ENCODE measurements at places on chromosomes 7 and 10.

- no peak for DNase-seq
Measured at GRCh38 chr10:131058799-131059198, 252.7 kb downstream of the TCERG1L start.

DNA sequence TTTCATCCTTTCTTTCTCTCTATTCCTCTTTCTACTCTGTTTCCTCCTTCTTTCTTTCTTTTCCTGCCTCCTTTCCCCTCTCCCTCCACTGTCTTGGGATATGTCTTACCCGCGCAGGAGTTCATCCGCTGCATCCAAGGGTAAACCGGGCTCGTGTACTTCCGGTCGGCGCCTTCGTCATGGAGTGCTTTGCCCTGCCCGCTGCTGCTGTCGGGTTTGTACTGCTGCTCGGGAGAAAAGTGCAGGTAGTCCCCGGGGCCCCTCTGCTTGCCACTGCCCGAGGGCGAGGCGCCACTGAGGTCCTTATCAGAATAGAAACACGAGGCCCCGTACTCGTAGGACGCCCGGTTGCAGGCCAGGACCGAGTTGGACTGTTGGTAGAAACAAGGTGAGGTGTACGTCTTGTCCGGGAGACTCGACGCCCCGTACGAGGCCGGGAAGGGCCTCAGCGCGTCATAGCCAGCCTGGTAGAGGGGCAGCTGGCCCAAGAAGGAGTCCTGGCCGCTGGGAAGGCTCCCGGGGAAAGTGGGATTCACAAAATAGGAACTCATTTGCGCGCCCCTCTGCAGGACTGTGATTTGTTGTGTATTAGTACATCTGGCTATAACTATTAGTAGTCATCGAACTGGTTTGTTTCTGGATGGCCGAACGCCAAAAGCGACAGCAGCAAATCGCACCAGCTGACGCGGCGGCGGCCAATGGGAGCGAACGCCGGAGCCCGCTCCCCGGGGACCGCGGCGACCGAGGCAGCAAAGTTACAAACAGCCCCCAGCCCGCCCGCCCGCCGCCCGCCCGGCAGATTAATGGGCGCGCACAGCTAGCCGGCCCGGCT lies at the start of gene HOXA6:
Gene HOXA6, minus strand, starts transcription at position 576 of the 832 bp plus-strand sequence. Its CDS starts 25 bp downstream, at position 551.
- DNase-seq, result no peak

- no peak for DNase-seq
Measured at GRCh38 chr7:122983261-122983660, 12.2 kb downstream of the TAS2R16 start.

DNA sequence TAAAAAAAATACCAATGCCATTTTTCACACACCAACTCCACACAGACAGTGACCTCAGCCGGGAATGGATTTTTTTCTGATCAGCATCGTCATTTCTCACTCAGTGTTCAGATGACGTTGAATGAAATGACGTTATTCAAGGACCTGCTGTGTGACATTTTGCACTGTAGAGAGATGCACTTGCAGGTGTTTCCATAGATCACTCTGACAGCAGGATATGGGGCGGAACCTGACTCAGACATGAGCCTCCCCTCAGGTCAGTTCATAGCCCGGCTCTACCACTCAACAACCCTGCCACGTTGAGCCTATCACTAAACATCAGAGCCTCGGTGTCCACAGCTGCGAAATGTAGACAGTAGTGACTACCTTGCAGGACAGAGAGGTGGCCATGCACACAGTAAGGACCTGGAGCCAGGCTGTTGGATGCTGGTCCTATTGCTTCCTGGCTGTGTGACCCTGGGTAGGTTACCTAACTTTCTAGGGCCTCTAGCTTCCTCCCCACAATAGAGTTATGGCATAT lies 41.4 kb upstream of the ANTXRL start:
- no peak for DNase-seq

DNA sequence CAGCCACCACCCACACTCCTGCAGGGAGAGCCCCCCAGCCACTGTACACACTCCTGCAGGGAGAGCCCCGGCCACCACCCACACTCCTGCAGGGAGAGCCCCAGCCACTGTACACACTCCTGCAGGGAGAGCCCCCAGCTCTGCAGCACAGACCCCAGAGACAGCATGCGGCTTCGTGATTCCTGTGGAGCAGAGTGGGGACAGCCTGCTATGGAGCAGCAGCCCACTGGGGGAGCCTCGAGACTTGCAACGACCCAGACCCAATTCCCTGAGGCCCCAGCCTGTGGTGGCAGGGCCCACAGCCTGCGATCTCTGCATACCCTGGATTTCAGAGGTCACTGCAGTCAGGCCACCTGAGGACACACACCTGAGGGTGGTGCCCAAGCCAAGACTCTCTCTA lies 523.1 kb downstream of the DNAJB6 start:
- DNase-seq, result no peak

DNA sequence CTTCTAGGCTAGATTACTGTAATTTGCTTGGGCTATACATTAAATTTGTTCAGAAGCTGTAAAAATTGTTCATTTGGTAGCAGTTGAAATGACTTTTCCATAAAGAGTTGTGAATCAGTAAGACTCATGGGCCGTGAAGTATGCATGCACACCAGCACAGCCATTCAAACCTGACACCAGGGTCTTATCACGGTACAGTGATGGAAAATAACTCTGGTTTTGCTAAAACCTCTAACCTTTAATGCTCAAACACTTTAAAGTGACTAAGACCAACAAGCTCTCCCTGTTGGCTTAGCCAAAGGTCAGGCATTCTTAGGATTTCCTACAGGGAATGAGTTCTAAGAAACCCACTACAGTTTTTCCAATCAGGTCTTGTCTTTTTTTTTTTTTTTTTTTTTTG lies 11.5 kb downstream of the ARL3 start:
- DNase-seq, result no peak

DNA sequence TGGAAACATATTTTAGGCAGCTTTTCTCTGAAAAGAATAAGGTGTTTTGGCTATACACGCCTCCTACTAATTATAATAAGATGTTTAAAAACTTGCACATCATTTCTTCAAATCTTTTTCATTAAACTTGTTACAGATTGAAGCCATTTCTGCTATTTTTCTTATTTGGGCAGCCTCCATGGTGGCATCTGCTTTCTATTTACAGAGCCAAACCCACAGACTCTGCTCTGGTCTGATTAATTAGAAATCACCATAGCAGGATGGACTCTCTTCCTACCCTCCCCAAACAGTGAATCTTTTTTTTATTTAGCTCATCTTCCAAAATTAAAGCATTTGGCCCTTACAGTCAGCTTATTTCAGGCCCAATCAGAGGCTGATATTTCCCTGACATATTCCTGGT lies 85.7 kb upstream of the AOAH start:
- no peak for DNase-seq

- no peak for DNase-seq
Measured at GRCh38 chr7:117249696-117250095, 73.2 kb downstream of the WNT2 start.

- no peak for DNase-seq
Measured at GRCh38 chr7:117793521-117793920, 79.7 kb downstream of the CTTNBP2 start.

DNA sequence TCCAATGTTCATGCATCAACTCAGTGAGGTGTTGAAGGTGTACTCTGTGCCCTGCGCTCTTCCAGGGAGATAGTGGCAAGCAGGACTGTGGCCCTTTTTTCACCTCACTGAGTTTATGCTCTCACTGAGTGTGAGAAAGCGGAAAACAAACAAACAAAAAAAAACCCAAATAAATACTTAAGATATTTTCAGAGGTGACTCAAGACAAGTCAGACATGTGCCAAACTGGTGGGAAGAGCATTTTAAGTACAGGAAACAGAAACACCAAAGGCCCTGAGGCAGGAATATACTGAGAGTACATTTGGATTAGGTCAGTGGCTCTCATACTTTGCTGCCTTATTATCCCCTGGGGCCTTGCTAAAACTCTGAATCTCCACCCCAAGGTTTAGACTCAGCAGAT lies 111.9 kb upstream of the IGFBP3 start:
- no peak for DNase-seq

DNA sequence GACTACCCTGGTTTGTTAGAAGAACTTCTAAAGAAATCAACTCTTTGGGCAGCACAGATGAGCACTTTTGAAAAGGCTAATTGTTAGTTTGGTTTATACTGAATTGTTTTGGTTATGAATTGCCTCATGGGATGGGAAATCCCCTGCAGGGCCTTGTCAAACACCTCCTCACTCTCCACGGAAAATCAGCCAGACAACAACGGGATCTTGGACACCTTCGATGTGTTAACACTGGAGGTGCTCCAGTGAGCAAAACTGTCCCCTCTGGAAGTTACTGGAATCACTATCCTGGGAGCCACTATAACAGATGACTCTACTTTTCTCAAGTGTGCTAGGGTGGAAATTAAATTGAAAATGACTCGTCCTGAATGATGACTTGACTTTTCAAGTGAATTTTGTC lies 38.7 kb downstream of the CDK6 start:
- no peak for DNase-seq

- peak; percentile 14 for DNase-seq
Measured at GRCh38 chr10:91163869-91164474, 56.5 kb upstream of the PCGF5 start.

DNA sequence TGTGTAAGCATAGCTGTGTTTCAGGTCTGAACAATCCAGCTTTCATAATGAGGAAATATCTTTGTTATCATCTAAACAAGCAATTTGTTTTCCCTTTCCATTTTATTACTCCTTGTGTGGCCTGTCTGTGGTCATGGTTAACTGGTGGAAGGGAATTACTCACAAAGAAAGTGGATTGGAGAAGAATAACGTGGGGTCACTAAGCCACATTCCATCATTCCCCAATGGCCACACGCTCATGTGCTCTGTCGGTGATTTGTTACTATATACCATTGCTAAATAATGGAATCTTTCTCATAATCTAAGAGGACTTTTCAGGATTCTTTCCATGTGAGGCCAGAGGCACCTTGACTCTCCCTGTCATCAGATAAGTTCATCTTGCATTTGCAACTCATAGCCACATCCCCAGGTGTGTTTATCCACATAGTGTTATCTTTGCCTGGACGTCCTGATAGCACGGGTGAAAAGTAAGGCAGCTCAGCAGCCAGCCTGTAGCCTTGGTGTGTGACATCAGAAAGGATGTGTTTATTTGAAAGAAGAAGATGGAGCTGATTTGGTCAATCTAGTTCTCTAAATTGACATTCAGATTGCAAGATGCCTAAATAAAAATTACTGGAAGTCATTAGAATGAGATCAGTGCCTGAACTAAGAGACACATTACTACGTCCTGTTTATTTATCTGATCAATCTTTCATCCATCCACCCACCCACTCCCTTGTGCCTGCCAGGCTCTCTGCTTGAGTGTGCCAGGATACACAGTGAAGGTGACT lies 128.9 kb downstream of the CELF2 start:
- DNase-seq, result no peak

DNA sequence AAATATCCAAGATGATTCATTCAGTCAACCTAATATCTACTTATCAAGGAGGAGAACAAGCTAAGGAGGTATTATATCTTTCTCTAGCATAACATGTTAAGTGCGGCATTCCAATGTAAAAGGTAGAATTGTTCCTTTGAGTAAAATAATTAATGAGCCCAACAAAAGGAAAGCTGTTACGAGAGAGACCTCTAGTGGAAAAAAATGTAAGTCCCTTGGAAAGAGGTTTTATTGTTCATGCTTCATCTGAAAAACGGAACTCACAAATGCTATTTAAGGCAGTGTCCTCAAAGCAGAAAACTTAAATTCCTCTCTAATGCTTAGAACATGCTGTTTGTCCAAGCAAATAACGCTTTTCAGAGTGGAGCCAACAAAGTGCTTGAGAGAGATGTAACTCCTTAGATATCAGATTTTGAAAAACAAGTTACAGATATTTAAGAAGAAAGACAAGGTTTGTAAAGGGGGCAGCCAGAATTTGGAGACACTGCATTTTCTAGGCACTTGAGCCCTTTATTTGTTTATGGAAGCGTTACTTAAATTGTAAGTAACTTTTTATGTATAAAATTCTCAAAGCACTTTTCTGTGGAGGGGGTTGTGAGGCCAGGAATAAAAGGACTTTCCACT lies 119.9 kb downstream of the TFEC start:
- DNase-seq, result no peak

GRCh38 chr7:801940-802381 lies 30.3 kb upstream of the SUN1 start:
- DNase-seq, result no peak

DNA sequence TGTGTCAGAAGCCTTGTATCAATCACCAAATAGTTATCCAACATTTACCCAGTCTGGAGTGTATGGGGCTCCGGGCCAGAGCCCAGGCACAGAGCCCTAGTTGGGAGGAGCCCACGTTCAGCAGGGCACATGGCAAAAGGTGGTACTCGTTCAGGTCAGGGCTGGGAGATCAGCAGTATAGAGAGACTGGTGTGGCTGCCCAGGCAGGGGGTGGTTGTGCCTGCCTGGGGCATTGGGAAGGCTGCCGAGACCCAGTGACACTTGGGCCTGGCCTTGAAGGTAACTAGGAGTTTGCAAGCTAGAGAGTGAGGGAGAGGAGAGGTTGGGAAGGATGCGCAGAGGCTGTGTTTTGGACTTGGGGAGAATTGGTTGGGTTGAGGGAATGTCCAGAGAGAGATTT lies 48.9 kb upstream of the IGFBP3 start:
- DNase-seq, result no peak

- no peak for DNase-seq
Measured at GRCh38 chr7:11665357-11665756, 166.6 kb downstream of the THSD7A start.

DNA sequence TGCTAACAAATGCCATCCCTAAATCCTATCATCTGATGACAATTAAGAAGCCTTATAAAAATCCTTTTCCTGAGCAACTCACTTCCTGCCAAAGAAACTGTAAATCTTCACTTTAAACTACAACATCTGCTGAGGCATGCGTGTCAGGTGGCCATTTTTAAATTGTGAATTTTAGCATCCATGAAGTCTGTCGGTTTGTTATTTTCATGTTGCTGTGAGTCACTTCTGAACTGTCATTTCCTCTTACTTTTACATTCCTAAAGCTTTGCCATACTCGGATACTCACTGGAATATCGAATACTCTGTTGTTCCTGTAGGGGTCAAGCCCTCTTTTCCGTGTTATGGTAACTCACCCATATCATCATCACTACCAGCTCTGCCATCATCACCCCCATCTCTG lies 34.3 kb upstream of the TMEM26 start:
- no peak for DNase-seq

GRCh38 chr10:30365278-30365677 lies 16.2 kb upstream of the MTPAP start:
- DNase-seq, result no peak

GRCh38 chr10:79050896-79051555 lies 17.7 kb upstream of the ZMIZ1 start:
- no peak for DNase-seq

DNA sequence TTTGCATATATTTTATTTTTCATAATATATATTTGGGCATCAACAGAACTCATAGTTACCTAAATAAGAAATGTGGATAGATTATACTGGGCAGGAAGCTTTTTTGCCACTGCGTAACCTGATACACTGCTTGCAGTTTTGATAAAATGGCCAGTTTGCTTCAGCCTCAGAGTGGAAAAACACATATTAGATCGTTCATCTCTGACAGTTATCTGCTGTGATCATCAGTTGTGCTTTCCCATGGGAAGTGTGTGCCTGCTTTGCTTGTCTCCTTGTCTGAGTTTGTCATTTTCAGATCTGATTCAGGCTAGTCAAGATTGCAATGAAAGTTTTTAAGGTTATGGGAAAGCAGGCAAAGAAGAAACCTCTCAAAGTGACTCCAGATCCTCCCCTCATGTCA lies 54.0 kb downstream of the ADAM12 start:
- no peak for DNase-seq

- DNase-seq, result no peak
Measured at GRCh38 chr10:86061278-86062197, 305.1 kb downstream of the GRID1 start.
